ENCODE measurements at places on chromosomes 5 and 9.

DNA sequence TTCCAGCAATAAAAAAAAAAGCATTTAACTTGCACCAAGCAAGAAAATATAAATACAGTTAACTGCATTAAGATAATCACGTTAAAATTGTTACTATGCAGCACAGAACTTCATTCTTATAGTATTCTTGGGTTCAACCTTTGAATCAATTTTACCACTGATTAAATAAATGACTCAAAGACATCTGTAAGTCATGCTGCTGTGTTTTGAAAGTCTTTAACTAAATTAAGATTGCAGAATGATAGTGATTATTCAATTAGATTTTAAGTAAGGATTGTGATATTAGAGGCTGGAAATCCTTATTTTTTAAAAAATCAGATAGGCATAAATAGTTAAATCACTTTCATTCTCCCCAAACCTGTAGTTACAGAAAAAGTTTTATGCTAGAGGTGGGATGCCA, 116.4 kb downstream of the SCAMP1 start:
- no peak for DNase-seq

DNA sequence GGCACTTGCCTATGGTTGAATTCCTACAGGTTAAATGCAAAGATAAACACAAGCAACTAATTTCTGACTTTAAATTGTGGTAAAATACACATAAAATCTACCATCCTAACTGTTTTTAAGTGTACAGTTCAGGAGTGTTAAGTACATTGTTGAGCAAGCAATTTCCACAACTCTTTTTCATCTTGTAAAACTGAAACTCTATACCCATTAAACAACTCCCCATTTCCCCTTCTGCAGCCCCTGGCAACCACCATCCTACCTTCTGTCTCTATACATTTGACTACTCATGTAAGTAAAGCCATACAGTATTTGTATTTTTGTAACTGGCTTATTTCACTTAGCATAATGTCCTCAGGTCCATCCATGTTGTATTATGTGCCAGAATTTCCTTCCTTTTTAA, 38.5 kb upstream of the STX17 start:
- DNase-seq, result no peak

- no peak for DNase-seq
Measured at GRCh38 chr5:173392-174290, 17.7 kb upstream of the LRRC14B start.

GRCh38 chr5:15703901-15704300, 203.9 kb downstream of the FBXL7 start:
- no peak for DNase-seq
